ENCODE measurements at places on chromosomes 3 and 15. TPM values are rescaled to one million over a fixed set of nuclear protein-coding genes. Genes with fewer than 3 reads are reported as not detected.

Gene PHLDB2
- 86.4 TPM for polyA plus RNA-seq

Gene EIF4E3
- polyA plus RNA-seq = 11.7 TPM

DNA sequence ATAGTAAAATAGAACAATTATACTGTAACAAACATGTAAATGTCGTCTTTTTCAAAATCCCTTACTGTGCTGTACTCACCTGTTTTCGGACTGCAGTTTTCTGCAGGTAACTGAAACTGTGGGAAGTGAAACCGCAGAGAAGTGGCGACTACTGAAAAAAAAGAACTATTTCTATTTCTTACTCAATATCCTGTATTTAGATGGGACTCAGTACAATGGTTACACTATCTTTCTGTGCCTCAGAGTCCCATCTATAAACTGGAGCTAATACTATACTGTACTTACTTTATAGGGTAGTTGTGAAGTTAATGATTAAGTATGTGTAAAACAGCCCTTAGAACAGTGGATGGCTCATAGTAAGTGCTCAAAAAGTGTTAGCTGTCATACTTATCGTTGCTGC, 14.3 kb upstream of the P2RY12 start:
- no peak for DNase-seq

- DNase-seq = no peak
Observed at GRCh38 chr3:137294839-137295238, 337.1 kb downstream of the IL20RB start.

DNA sequence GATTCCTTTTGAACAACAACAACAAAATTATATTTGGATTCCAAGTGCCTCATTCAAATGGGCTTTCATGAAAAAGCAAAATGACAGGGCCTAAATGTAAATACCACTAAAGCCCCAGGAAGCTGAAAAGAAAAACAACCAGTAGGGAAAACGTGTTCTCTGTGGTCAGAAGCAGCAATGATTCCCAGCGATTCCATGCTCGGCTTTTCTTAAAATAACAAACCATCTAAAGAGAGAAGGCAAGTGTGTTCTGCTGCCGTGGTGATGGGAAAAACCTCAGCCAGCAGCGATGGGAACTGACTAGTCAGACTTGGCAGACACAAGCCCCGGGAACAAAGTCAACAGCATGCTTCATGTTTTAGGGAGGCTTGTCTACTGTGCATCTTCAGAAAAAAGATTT, 153.6 kb downstream of the TNIK start:
- DNase-seq = no peak
